Inflammatory macrophage treated with lipopolysaccharide for 1 hour (primary cell): ENCODE measurements at places on chromosomes 7 and 10.

DNA sequence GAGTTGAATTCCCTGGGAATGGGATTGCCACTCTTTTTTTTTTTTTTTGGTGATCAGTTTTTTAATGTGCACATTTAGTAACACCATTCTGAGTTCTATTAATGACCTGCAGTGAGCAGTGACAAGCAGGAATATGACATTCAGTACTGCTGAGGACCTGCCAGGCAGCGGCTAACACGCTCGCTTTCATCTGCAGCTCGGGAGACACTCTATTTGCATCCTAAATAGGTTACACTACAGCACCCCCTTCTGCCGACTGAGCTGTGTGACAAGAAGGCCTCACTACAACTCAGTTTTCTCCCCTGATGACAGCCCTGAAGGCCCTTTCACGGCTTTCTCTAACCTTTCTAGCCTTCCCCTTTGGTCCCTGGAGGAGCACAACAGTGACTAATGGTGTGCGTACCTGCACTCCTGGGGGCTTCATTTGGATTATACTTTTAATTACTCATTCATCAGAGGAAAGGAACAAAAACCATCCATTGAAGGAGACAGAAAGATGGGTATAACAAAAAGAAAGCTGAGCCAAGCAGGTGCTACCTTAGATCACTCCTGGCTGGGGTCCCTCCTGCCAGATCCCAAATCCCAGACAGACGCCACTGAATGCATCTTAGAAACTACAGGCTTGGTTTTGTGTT, 872.4 kb downstream of the LRMDA start:
- DNase-seq = peak; percentile 29

- no peak for DNase-seq
Observed at GRCh38 chr10:100325158-100325557, 4.9 kb downstream of the PKD2L1 start.

- peak; percentile 92 for DNase-seq
Observed at GRCh38 chr7:139718859-139719258, 58.9 kb downstream of the HIPK2 start.

DNA sequence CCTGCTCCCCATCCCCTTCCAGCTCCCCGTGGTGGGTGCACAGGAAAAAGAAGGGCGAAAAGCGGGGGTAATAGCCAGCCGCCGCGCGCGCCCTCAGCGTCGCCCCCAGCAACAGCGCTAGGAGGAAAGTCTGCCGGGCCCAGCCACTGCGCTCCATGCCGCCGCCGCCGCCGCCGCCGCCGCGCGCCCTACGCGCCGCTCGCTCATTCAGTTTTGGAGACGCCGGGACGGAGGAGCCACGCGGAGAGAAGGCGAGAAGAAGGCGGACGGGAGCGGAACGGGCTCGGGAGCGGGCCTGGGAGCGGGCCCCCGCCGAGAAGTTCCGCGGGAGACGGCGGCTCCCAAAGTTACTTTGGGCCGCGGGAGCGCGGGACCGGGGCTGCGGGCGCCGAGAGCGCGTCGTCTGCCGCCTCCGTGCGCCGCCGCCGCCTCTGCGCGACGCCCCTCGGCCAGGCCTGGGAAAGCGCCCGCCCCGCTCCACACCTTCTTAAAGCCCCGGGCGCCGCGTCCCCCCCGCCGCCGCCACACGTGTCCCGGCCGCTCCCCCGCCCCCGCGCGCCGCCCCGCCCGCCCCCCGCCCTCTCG, at the start of gene RELN:
TSS of gene RELN (minus strand) at position 459 of the 585 bp plus-strand sequence. CDS start at position 157, 302 bp downstream.
- no peak for DNase-seq

GRCh38 chr7:151836191-151836926, 40.6 kb downstream of the PRKAG2 start:
- DNase-seq = no peak

DNA sequence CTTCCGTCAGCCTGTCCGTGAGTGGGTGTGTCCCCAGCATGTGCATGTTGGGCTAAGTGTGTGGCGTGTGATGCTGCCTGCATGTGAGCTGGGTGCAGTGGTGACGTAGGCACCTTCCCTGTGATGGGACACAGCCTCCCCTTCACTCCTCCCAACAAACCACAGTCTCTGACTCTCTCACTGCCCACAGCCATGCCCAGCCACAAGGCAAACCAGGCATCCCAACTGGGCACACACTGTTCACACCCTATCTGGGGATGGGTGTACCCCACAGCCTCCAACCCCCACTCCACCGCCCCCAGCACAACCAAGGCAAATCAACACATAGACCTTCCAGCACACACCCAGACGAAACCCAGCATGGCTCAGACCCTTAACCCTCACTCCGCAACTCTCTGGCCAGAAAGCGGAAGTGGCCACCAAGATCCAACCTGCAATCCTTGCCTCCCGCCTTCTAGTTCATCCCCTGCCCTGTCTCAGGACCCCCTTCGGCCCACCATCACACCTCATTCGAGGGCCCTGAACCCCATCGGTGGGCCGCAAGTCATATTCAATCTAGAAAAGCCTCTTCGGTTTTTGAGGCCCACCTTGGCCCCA, 10.4 kb downstream of the PSD start:
- DNase-seq = peak; percentile 58

DNA sequence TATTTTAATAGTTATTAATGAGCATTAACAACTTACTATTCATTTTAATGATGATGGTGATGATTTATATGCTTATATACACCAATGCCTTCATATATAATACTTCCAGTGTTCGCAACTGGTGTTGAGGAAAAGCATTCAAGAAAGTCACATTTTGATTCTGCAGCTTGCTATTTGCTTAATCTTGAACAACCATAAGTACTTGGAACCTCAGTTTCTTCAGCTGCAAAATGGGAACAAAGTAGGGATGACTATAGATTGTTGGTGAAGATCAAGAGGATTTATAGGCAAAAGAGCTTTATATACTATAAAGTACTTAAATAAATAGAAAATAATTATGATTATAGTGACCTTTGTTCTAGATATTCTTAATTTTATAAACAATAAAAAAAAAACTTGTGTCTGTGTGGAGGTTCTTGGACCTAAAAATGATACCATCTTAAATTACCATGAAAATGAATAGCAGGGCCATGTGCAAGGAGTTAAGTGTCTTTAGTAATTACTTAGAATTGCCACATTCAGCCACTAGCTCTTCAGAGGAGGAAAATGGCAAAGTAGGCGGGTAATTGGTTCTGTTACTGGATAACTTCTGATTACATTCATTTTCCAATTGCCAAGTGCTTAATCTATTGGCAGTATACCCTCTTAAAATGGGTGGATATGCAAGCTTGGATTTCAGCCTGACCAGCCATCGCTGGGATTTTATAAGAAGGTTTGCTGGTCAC, 4.5 kb downstream of the ARID5B start:
- no peak for DNase-seq

- DNase-seq = no peak
Observed at GRCh38 chr10:34771106-34771505, 44.0 kb downstream of the PARD3 start.

GRCh38 chr7:44073664-44074348, 8.4 kb upstream of the PGAM2 start:
- DNase-seq = peak; percentile 86

DNA sequence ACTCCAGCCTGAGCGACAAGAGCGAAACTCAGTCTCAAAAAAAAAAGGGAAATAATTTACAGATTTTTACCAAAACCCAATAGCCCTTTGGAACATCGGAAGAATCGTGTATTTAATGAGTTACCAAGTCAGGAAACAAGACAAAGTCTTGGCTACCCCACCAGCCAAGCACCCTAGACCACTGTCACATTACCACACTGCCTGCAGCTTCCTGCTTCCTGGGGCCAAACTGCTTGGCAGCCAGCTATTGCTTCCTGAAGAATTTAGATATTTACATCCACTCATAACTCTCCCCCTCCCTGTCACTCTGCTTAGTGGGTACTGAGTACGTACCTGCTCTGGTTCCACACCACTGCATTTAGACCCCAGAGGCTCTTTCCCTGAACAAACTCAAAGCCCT, 14.1 kb upstream of the TNPO3 start:
- no peak for DNase-seq

DNA sequence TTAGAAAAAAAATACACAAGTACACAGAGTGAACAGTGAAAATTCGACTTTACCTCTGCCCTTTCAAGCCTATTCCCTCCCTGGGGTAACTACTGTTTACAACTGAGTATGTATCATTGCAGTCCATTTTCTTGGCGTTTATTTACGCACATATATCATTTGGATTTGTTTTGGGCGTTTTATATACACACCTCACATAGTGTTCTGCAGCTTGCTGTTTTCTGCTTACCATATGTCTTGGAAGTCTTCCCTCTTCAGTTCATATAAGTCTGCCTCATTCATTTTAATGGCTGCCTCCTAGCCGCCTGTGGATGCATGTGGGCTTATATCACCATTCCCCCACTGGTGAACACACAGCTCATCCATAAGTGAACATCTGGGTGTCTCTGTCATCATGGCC, 41.6 kb upstream of the COL13A1 start:
- DNase-seq = no peak

GRCh38 chr10:119061926-119062325, 18.7 kb downstream of the EIF3A start:
- no peak for DNase-seq

DNA sequence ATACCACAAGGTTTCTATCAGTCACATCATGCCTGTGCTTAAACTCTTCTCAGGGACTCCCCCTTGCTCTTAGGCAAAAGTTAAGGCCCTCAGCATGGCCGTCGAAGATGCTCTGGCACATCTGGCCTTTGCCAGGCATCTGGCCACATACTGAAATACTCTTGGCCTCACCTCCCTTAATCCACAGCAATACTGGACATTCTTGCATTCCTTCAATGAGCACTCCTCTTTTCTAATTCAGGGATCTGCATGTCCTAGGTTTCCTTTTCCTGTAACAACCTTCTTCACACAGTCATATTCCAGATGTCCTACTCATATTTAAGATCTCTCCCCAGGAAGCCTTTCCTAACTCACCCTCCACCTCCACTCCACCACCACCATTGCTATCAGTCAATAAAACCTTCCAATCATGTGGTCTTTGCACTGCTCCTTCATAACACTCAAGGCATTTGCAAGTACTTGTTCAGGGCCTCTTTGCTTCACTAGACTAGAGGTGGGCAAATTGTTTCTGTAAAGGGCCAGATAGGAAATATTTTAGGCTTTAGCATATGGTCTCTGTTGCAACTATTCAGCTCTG, 216.6 kb downstream of the KCNMA1 start:
- no peak for DNase-seq

DNA sequence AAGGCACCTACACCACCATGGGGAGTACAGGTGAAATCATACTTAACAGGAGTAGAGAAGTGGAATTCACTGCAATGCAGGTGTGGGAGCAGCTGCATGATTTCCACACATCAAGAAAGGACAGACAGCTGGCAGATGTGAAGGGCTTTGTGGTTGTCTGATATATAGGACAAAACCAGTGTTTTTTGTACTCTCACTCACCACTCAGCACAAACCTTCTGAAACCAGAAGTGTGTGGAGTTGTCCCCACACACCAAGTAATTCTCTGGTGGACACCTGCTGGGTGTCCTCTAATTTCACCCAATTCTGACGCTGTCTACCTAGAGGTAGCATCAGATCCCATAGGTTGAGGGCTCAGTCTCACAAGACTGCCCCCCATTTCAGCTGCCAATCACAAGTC, 327.7 kb upstream of the KMT2E start:
- no peak for DNase-seq

- DNase-seq = no peak
Observed at GRCh38 chr10:103696094-103696410, 159.3 kb downstream of the SH3PXD2A start.

- DNase-seq = no peak
Observed at GRCh38 chr7:133697585-133697984, 429.6 kb upstream of the LRGUK start.

DNA sequence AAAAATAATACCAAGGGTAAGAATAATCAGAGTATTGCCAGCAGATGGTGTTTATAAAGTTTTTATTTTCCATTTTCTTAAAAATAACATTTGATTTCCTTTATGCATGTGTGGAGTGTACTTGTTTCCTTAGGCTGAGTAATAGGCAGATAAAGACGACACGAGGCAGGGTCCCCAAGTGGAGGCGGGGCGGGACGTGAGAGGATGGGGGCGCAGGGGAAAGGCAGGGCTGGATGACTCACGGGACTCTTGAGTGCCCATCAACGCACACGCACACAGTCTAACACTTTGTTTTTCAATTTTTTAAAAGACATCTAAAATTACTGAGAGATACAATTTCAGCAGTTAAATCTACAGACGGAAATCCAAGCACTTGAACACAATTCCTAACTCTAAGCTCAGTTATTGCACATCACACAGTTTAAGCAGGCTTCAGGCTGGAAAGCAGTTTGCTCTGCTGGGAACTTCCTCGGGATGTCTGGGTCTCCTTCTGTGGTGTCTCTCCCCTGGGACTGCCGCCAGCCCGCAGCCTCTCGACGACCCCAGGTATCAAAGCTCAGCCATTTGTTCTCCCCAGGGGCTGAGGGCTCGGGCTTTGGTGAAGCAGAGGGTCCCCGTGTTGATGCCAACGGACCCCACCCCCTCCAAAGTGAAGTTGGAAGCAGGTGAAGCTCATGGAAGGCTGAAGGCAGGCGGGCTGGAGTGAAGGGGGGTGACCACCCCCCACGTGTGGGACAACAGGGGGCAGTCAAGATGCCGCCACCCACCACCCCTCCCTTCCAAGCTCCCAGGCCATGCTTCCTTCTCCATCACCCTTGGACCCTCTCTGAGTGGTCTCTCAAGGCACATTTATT, 29.1 kb downstream of the SPOCK2 start:
- DNase-seq = no peak

DNA sequence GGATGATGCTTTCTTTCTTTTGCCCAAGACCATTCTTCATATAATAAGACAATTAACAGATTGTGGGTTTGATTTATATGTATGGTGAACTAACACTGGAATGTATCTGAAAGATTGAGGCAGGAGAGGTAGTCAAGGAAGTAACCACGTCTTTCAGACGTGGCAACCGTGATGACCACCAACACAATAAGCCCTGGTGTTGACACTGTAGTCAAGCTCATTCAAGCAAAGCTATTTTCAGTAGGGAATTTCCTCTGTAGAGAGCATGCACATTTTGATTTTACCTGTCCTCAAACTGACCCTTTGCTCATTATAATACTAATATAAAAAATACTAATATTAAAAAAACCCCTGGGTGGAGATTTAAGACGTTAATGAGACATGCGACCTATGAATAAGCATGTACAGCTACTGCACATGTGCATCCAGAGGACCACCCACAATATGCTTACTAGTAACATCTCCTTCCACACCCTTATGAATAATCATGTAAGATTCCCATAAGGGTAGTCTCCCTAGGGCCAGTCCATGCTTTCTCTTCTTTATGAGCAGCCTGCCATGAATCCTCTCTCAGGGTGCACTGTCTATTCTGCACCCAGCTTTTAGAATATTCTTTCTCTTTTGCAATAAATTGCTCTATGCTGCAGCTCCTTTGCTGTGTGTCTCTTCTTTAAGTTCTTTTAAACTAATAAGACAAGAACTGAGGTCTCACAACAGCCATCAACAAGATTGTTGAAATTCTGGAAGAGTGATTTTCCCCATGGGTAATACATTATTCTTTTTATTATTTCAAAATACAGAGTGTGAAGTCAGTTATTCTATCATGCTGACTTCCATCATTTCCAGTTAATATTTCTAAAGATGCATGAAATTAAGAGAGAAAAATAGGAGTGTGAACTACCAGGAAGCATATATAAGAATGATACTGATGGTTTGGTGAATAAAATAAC, 151.3 kb upstream of the NPVF start:
- DNase-seq = no peak
